ENCODE measurements at places on chromosomes 13 and 19.

DNA sequence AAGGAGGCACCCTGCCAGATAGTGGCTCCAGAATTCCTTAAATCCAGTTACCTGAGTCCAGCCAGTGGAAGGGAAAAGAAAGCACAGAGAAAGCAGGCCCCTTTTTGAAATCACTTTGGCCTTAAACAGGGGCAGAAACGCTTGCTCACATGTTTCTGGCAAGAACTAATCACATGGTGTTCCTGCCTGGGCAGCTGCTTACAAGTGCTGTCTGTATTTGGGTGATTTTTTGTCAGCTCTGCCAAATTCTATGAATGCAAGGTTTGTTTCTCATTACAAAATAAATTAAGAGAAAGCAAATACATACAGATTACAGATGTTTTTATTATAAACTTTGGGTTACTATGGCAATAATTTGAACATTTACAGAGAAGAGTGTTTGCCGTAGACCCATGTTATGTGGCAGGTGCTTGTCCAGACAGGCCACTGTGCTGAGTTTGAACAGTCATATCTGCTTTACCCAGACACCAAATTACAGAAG lies 1237.8 kb downstream of the SLITRK5 start:
- DNase-seq = no peak

GRCh38 chr13:108056278-108056677 lies 159.1 kb downstream of the LIG4 start:
- no peak for DNase-seq

GRCh38 chr13:27522847-27523246 lies 72.5 kb upstream of the MTIF3 start:
- no peak for DNase-seq

GRCh38 chr13:66855131-66855530 lies 375.0 kb downstream of the PCDH9 start:
- no peak for DNase-seq

- DNase-seq = no peak
Measured at GRCh38 chr13:98942997-98943396, 34.9 kb downstream of the DOCK9 start.
